Eye (tissue), 1 donor: ENCODE measurements at places on chromosomes 2 and 18.

- no peak for DNase-seq
Observed at GRCh38 chr2:177279847-177280246, 15.3 kb upstream of the NFE2L2 start.

- DNase-seq: peak; percentile 80
Observed at GRCh38 chr2:240436683-240437550, 1.5 kb downstream of the GPC1 start.

GRCh38 chr2:32192418-32192817 lies 26.8 kb downstream of the SLC30A6 start:
- DNase-seq: no peak

- no peak for DNase-seq
Observed at GRCh38 chr2:17969661-17970060, 91.2 kb downstream of the KCNS3 start.

- no peak for DNase-seq
Observed at GRCh38 chr2:26455037-26455669, 22.8 kb downstream of the OTOF start.

GRCh38 chr2:203549406-203549805 lies 14.3 kb upstream of the RAPH1 start:
- DNase-seq: no peak

GRCh38 chr2:205524656-205525055 lies 157.6 kb upstream of the NRP2 start:
- DNase-seq: no peak

DNA sequence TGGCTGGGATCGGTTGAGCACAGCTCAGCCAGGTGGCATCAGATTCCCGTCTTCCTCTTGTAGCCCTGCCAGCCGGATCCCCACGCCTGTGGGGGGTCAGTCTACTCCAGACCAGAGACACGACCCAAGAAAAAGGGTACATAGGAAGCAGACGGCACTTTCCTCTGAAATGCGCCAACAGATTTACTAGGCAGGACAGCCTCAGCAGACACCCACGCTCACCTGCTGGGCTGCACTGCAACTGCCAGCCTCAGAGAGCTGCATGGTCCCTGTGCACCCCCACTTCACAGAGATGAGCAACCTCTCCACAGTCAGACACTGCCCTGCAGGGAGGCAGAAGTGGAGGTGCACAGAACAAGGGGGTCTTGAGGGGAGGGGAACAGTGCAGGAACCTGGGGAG lies 75.7 kb upstream of the OTOS start:
- no peak for DNase-seq

- DNase-seq: peak; percentile 54
Observed at GRCh38 chr2:29420464-29420863, 305.2 kb downstream of the CLIP4 start.

DNA sequence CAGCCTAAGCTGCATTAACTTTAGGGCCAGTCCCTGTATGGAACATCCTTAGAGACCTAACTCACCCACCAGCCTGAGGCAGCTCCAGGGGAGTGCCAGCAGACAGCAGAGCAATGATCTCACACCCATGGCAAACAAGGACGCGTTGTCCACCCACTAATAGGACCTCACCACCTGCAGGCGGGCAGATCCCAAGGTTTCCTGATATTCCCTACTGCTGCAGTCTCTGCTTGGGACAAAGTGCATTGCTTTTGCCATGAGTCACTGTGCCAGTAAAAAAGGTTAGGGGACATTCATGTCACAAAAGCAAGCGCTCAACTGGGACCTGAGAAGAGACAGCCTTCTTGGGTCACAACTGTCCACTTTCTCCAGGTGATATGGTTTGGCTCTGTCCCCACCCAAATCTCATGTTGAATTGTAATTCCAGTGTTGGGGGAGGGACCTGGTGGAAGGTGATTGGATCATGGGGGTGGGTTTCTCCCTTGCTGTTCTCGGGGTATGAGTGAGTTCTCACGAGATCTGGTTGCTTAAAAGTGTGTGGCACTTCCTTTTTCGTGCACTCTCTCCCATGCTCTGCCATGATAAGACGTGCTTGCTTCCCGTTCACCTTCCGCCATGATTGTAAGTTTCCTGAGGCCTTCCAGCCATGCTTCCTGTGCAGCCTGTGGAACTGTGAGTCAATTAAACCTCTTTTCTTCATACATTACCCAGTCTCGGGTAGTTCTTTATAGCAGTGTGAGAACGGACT lies 160.2 kb downstream of the MIB1 start:
- DNase-seq: no peak

DNA sequence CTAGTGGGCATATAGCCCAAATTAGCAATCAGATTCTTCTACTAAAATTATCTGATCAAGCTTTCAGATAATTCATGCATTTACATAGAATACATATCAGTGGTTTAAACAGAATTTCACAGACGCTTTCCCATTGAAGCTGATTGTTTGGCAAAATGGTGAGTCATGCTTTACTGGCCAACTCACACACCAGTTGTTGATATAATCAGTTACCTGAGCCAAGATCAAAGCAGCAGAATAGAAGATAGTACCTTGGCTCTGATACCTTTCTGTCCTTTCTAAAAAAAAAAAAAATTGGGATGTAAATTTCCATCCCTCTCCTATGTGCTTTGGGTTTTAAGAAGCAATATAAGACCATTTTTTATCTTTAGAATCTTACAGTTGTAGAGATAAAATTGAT lies 178.0 kb downstream of the MCFD2 start:
- DNase-seq: no peak

DNA sequence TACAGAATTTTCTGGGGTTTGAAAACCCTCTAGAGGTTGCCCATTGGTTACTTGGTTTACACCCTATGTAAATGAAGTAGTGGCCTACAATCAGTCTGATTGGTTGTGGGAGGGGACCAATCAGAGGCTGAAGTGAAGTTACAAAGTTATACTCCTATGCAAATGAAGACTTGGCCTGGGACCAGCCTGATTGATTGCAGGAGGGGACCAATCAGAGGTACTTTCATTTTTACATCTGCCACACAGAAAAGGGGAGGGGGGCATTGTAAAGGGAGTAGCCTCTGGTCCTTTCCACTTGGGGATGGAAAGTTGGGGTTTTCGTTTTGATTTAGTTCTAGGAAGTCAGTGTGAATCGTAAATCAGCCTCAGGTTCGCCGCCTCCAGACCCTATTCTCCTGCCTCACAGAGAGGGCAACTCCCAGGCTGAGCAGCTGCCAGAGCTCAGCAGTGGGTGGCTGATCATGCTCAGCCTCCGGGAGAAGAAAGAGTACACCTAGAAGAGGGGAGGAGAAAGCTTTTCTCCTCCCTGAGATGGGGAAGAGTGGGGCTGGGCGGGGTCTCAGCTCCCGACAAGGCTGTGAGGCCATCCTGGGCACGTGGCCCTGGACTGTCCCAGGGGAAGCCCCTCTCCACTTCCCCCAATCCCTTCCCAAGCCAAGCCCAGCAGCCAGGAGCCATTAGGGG lies 372.5 kb downstream of the GALR1 start:
- no peak for DNase-seq

DNA sequence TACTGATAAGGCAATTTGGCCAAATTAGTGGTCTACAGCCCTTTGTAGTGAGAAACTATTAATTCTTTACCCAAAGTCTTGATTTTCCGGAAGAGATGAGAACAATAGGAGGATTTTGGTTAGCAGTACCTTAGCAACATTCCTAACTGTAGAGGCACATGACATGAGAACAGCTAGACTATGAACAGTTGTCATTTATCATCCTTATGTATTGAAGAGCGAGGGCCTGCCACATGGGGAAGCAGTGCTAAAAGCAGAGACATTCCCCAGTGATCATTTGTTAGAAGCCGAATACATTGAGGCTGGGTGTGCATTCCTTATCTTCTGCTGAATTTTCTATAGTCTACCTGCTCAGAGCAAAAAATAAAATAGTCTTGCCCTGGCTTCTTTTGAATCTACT lies 65.2 kb downstream of the RBBP8 start:
- no peak for DNase-seq
